ENCODE measurements at places on chromosomes 2 and 18.

GRCh38 chr18:34097312-34097711, 127.4 kb downstream of the NOL4 start:
- DNase-seq, result no peak

DNA sequence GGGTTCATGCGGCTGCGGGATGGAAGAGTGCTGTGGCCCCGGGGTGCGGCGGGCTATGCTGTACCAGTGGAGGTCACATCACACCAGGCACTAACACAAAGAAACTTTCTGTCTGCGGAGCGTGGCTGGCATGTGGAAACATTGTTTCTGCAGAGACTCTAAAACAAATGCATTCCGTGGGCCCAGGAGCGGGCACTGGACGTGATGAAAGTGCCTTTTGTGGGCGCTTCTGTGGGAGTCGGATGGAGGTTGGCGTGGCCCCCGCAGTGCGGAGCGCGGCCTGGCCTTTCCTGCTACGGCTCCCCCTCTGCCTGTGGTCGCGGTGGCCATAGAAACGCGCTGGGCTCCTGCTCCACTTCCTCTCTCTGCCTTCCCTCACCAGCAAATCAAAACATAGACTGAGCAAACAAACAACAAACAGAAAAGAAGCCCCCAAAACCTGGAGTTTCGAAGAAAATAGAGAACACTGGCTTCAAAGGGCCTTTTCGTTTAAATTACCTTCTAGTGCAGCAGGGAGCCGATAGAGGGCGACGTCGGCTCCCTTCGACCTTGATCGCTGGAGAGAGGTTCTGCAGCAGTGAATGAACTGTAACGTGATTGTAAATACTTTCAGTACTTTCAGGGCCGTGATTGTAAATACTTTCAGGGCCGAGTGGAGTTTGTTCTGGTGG, 51.4 kb downstream of the KIF5C start:
- peak; percentile 23 for DNase-seq

- DNase-seq, result no peak
These were observed 102.0 kb upstream of the PXDN start for GRCh38 chr2:1846046-1847015.

GRCh38 chr2:72678024-72678423, 147.8 kb downstream of the EXOC6B start:
- peak; percentile 69 for DNase-seq

GRCh38 chr18:38575023-38575422, 1009.4 kb upstream of the CELF4 start:
- DNase-seq, result no peak

GRCh38 chr2:3661149-3661660, 3.2 kb downstream of the ALLC start:
- no peak for DNase-seq

- no peak for DNase-seq
These were observed 275.9 kb downstream of the CDCA7 start for GRCh38 chr2:173630425-173631126.

DNA sequence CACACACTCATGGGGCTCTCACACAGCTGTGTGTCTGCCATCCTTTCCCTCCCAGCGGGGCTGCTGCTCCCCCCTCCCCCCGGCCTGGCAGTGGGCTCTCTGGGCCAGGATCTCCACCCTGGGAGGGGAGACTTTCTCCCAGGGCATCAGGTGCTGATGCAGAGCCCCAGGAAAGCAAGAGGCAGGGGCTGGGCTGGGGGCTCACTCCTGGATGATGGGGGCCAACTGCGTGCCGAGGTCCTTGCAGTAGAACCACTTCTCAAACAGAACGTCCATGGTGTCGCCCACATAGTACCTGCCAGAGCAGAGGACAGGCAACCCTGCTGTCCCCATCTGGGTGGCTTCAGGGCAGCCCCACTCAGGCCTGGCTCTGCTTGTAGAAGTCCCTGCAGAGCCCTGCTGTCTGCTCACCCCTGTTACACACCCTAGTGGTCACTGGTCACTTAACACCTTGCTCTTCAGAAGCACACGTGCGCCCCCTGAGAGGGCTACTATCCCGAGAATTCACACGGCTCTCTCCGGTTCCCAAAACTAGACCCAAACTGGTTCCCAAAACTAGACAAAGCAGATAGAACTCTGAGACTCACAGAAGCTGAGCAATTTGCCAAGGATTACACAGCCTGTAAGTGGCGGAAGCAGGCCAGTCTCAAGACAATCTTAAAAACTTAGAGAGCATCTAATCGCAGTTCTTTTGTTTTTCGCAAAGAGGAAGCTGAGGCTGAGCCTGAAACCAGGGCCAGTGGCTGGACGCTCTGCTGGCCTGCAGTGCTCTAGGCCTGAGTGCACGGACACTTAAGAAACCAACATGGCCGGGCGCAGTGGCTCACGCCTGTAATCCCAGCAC, 6.6 kb upstream of the OXER1 start:
- DNase-seq, result peak; percentile 55

GRCh38 chr18:3851159-3851558, 401.2 kb downstream of the TGIF1 start:
- no peak for DNase-seq

DNA sequence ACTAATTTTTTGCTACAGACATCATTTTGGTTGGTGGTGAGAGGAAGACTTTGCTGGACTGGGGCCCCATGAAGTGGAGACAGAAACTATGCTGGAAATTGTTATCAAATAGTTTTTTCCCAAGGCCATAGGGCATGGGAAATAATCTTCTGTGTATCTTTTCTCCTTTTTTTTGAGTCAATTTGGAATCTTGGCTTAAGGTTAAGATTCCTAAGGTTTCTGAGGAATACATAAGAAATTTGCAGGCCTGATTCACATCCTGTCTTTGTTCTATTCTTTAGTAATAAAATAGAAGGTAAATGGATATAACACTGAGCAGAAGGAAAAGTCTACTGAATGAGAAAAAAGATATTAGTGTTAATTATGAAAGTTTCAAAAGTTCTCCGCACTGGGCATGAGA, 16.6 kb downstream of the SMC6 start:
- DNase-seq, result no peak

DNA sequence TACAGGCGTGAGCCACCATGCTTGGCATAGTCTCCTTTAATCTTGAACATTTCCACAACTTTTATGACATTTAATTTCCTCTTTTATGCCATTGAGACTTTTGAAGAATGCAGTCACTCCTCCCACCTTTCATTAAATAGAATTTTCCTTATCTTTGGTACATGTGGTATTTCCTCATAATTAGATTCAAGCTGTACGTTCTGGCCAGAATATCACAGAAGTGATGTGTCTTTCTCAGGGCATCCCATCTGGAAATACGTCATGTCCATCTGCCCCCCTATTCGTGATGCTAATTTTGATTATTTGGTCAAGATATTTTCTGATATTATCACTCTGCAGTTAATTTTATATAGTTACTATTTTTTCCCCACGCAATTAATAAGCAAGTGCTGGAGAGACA, 16.9 kb downstream of the CASP10 start:
- DNase-seq, result no peak

DNA sequence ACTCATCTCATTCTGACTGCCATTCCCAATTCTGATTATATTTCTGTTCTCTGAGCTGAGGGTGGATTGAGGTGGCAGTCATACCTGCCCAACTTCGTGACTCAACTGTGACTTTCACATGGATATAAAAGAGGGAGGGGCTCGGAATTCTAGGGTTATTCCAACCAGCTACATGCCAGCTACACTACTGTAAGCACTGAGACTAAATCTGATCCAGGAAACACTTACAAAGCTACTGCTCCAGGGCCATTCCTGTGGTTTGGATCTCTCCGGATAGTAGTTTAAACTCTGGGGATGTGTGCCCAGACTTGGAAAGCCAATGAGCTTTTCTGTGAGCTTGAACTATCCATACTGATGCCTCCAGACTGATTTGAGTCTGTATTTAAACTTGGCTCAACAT, 7.9 kb downstream of the MAP2 start:
- DNase-seq, result peak; percentile 16

DNA sequence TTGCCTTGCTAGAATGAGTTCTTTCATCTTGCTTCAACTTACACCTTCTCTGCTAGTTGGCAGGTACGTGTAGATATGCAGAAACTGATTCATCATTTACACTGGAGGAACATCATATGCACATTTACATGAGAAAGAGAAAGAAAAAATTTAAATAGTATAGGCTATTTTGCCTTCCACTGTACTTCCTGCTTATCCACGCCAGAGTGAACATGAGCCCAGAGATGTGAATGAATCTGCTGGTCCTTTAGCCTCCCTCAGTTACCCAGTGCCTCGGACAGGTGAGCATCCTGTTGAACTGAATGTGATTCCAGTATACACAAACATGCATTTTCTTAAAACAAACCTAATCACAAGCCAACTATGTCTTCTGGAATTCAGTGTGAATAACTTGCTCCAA, 83.6 kb downstream of the SESTD1 start:
- no peak for DNase-seq

GRCh38 chr2:239287461-239287860, 113.4 kb downstream of the HDAC4 start:
- DNase-seq, result no peak

DNA sequence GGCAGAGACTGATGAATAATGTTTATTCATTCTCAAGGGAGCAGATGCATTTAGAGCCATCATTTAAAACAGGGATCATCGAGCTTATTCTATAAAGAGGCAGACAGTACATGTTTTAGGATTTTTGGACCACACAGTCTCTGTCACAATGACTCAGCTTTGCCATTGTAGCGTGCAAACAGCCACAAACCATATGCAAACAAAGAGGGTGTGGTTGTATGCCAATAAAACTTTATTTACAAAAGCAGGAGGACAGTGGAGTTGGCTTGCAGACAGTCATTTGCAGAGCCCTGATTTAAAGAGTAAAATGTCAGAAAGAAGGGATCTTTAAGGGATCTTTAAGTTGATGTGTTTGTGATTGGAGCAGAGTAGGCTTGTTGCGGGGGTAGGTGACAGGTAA, 51.5 kb downstream of the SMIM21 start:
- peak; percentile 17 for DNase-seq

DNA sequence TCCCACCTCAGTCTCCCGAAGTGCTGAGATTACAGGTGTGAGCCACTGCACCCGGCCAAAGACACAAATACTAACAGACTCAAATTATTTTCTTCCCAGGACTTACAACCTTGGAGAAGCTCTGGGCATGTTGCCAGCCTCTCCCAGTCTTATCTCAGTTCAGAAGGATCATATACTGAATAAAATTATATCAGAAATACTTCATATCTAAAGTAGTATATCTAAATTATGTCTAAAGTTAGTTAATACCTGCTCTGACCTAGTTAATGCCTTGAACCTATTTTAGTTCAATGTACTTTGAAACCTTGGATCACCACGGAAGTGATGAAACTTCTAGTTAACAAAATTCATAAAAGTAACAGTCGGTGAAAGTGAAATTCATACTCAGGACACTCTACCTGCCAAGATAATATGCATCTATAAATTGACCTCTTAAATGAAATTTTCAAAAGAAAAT, 34.4 kb upstream of the CYBRD1 start:
- no peak for DNase-seq

Data from LHCN-M2 (cell line).